ENCODE measurements at places on chromosomes 3 and 15.
A peak's percentile ranks its signal among the peaks of the same experiment; 100 is the strongest.

DNA sequence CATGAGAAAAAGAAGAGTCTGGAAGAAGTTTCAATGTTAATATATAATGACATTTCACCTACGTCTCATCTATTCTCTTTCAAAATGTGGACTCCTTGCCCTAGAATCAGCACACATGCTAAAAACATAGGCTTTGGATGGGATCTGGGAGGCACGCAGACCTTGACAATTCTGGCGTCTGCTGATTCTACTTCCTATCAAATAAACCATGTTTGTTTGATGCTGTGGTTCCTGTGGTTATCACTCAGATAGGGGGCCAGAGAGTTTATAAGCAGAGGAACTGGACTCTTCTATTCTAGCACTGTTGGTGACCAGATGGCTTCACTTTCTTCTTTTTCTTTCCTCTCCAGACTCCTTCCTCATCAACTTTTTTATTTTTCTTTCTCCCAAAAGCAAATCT lies 336.8 kb downstream of the DIPK2A start:
- DNase-seq: no peak

DNA sequence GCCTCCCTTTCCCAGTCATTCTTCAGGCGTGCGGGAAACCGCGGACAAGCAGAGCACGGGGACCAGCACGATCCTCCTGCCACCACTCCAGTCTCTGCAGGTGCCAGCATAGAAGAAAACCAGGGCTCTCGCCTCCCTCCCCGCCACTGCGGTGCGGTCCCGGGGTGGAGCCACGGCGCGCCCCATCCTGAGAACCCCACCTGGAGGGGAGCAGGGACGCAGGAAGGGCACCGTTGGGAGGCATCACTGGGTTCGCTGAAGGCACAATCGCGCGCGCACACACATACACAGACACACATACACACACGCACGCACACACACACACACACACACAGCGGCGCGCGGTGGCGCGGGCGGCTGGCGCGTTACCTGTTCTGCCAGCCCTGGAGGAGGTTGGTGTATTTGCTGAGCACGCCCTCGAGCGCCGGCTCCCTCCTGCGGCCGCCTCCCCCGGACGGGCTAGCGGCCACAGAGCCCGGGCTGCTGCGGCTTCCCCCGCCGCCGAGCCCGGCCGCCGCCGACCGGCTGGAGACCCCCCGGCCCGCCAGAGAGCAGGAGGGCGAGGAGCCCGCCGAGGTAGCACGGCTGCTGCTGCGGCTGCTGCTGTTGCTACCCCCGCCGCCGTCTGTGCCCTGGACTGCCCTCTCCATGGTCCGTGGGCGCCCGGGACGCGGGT lies 394 bp downstream of the OSBPL10 start:
- DNase-seq: peak; percentile 27

DNA sequence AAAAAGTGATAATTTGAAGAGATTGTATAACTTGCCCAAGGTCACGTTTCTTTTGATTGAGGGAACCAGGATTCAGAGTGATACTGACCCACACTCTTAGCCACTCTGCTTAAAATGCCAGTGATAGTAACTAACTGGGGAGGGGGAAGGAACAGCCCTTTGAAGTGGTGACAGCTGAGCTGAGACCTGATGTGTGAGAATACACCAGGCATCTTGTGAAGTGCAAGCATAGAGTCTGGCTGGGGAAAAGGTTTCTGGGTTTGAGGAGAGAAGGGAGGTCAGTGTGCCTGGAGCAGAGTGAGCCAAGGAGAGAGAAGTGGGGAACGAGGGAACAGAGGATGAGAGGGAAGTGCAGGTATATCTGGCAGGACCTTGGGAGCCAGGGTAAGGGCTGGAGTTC lies 35.4 kb upstream of the SCAANT1 start:
- DNase-seq: no peak

DNA sequence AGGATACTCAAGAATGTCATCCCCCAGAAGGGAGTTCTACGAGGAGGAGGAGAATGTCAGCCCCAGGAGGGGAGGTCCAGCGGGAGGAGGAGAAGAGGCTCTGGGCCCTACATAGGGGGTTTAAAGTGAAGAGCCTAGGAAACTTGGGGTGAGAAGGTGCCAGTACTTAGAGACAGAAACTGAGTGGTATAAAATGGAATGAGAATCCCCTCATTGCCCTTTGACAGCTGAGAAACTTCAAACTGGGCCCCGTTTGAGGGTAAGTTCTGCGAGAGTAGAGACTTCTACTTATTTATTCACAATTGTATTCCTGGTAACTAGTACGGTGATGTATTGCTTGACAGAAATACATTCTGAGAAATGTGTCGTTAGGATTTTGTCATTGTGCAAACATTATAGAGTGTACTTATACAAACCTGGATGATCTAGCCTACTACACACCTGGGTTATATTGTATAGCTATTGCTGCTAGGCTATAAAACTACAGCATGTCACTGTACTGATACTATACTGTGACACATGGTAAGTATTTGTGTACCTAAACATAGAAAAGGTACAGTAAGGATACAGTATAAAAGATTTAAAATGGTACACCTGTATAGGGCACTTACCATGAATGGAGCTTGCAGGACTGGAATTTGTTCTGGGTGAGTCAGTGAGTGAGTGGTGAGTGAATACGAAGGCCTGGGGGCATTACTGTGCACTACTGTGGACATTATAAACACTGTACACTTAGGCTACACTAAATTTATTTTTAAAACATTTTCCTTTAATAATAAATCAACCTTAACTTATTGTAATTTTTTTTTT lies 62.0 kb downstream of the TSC22D2 start:
- no peak for DNase-seq

- DNase-seq: no peak
These were observed 481.7 kb upstream of the TGFBR2 start for GRCh38 chr3:30124435-30125370.

GRCh38 chr3:175479800-175480199 lies 620.7 kb downstream of the NAALADL2 start:
- no peak for DNase-seq

- no peak for DNase-seq
These were observed 2.6 kb downstream of the FAM43A start for GRCh38 chr3:194688200-194688740.
